ENCODE measurements at places on chromosomes 16 and 17. TPM values are rescaled to one million over a fixed set of nuclear protein-coding genes. Genes with fewer than 3 reads are reported as not detected.

GRCh38 chr17:77905766-77906165 is 52.7 kb upstream of the TNRC6C start:
- no peak for DNase-seq

GRCh38 chr16:4261557-4262172 is 11.2 kb downstream of the TFAP4 start:
- no peak for DNase-seq

GRCh38 chr16:72637306-72637705 is 410.6 kb downstream of the ZFHX3 start:
- peak; percentile 10 for DNase-seq

DNA sequence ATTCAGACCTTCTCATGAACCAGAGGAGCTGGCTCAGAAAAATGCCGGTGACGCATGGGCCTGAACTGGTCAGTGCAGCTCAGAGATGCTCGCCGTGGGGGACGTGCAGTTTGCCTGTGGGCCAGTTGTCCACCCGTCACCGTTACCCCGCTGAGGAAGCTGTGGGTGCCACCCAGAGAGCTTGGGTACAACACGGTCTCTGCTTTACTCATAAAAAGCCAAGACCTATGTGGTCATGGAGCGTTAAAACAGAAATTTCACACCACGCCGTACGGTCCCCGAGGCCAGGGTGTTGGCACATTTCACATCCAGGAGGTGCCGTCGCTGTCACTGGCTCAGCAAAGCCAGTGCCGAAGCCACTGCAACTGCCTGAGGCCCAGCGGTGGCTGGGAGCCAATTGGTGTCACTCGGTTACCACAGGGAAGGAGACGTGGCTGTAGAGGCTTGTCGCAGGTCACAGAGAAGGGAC is 120.9 kb downstream of the METRNL start:
- DNase-seq, result peak; percentile 37

DNA sequence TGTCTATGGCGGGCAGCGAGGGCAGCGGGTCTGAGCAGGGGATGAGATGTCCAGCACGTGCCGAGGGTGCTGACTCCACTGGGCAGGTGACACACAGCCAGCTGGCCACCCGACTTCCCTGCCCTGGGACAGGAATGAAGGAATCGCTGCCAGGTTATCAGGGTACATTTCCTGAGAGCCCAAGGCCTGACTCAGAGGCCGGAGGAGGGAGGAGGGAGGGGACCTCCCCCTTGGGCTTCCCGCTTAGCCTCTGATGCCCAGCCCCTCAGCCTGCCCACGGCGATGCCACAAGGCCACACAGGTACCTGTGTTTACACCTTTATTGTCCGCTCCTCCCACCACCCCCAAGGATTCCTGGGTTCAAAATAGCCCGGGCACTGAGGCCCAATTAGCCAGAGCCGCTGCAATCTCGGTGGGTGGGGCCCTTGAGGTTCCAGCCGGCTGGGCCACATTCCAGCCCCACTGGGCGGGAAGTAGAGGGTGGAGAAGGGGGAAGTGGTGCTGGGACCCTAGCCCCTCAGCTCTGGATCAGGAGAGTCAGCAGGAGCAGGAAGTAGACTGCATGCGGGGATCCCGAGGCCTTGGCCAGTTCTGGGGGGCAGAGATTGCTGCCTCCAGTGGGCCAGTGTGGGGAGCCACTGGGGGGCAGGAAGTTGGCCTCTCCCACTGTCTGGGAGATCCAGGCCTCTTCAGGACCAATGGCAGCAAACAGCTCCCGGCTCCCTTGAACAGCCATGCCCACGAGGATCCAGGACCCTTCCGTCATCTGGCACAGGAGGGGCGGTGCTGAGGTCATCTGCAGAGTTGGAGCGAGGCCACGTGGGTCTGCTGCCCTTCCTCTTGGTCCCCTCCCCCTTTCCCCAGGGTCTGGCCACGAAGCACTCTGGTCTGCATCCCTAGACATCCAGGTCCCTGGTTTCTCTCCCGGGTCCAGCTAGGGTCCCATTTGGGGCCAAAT is 3.4 kb upstream of the PRSS8 start:
- peak; percentile 38 for DNase-seq

GRCh38 chr16:77873066-77873465 is 84.7 kb downstream of the VAT1L start:
- no peak for DNase-seq

DNA sequence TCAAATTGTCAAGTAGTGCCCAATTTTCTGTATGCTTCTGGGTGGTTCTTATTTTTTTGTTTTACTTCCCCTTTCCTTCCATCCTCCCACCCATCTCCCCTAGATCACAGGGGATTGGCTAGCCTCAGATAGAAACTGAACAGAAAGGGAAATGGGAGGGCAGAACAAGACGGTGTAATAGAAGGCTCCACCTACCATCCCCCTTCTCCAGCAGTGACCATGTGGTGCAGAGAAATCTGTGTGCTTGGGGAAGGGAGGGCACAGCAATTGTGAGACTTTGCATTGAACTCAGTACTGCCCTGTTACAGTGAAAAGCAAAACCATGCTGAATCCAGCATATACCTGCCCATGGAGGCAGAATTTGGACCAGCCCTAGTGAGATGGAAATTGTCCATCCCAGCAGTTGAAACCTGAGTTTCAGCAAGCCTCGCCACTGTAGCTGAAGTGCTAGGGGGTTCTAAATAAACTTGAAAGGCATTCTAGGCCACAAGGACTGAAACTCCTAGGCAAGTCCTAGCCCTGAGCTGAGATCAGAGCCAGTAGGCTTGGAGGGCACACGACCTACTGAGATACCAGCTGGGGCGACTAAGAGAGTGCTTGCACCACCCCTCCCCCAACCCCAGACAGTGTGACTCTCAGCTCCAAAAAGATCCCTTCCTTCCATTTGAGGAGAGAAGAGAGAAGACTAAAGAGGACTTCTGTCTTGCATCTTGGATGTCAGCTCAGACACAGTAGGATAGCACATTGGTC is 5.2 kb downstream of the SLFN11 start:
- no peak for DNase-seq

DNA sequence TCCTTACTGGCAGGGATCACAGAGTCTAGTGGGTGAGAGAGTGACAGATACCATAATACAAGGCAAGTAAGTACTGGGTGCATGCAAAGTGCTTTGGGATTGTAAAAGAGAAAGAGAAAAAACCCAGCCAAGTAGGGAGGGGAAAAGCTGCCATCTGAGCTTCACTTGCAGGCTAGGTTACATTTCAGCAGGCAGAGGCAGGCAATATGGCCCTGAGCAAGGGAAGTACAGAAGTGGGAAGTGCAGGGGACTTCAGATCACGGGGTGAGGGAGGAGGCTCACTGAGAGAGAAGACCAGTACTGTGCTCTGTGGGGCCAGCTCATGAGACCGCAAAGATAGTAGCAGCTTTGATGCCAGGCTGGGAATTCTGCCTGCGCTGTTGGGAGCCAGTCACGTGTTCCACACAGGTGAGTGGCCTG is 230.6 kb downstream of the MSI2 start:
- DNase-seq, result no peak

- no peak for DNase-seq
Observed at GRCh38 chr17:4130715-4131114, 12.1 kb downstream of the ZZEF1 start.

DNA sequence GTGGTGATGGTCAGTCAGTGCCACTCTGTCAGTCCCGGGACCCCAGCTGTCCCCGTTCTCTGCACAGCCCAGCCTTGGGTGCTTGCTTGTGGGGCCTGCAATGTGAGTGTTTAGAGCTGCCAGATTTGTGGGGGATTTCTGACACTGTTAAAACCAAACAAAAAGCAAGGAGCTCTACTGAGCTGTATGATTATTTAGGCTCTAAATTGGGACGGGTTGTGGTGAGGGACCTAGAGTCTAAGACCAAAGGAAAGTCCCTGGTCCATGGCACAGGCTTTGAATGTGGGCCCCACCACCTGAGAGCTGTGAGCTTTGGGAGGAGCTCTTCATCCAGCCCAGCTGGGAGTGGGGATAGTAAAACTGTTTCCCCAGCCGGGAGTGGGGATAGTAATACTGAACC is 63.3 kb downstream of the KSR1 start:
- DNase-seq, result no peak

- no peak for DNase-seq
Observed at GRCh38 chr17:45131616-45132319, 547 bp downstream of the PLCD3 start.

GRCh38 chr16:11114366-11115164 is 141.4 kb downstream of the SOCS1 start:
- no peak for DNase-seq

GRCh38 chr16:72475688-72476087 is 303.7 kb upstream of the PMFBP1 start:
- DNase-seq, result no peak

GRCh38 chr16:30381291-30382041 is 895 bp downstream of the SEPTIN1 start:
- DNase-seq, result peak; percentile 59

DNA sequence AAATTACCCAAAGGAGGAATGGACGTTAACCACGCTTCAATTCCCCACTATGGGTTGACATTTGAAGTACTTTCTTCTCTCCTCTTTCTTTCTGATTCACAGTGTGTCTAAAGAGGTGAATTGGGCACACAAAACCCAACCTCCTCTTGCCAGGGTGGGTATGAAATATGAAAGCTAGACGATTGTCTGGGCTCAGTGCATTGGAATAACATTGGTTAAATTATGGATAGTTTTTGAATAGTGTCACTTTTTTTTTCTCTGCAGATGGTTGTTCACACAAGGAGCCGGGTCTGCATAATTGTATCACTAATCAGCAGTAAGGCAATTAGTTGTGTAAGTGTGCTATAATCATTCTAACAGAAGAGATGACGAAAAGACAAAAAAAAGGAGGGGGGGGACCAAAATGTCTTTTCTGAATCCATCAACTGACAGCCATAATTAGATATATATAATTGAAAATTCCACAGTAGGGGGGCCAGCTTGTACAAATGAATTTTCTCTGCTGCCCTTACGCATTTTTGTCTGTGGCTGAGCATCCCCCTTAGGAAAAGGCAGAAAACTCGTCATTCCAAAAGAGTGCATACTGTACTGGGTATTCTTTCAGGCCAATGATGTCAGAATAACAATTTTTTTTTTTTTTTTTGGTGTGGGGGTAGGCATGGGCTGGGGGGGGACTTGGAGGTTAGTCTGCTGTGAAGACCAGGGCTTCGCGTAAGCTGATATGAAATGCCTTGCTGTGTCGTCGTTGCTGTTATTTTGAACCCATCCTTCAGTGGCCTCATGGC is 307.5 kb upstream of the SALL1 start:
- DNase-seq, result no peak

GRCh38 chr16:52592778-52593177 is 45.8 kb upstream of the TOX3 start:
- no peak for DNase-seq

DNA sequence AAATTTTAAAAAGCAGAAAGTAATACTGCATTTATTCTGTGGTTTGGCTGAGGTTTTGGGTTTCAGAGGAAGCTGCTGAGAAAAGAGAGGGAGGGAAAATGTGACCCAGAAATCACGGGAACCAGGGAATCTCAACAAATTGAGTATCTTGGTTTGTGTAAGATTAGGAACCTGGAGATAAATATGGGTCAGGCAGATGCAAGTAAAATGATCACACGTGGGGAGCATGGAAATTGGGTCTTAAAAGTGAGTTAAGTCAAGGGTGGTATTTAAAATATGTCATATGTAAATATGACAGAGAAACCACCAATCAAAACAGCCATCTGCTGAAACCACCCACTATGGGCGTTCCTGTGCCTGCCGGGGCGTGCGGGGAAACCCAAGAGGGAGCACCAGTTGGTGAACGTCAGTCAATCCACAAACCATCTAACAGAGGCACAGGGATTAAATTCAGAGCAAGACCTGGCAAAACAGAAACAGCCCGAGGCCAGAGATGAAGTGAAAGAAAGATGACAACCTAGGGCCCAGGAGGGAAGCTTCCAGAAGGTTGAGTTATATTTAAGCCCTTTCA is 33.4 kb downstream of the CDH13 start:
- peak; percentile 98 for DNase-seq

GRCh38 chr16:88566158-88566557 is 4.0 kb upstream of the ZC3H18 start:
- peak; percentile 7 for DNase-seq

DNA sequence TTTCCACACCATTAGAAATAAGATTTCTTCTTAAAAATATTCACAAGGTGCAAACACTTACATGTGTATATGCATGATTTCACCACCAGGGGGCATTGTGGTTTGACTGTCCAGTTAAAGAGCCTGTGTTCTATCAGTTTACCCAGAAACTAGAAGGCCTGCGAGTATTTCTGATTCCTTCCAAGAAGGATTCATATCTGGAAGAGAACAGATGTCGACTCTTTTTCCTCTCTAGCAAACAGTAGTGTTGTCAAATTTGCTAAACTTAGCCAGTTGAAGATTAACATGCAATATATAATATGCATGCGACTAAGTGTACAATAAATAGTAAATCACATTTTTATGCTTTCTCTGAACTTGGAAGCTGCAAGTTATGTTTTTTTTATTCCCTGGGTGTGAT is 404.1 kb downstream of the WWOX start:
- peak; percentile 70 for DNase-seq

DNA sequence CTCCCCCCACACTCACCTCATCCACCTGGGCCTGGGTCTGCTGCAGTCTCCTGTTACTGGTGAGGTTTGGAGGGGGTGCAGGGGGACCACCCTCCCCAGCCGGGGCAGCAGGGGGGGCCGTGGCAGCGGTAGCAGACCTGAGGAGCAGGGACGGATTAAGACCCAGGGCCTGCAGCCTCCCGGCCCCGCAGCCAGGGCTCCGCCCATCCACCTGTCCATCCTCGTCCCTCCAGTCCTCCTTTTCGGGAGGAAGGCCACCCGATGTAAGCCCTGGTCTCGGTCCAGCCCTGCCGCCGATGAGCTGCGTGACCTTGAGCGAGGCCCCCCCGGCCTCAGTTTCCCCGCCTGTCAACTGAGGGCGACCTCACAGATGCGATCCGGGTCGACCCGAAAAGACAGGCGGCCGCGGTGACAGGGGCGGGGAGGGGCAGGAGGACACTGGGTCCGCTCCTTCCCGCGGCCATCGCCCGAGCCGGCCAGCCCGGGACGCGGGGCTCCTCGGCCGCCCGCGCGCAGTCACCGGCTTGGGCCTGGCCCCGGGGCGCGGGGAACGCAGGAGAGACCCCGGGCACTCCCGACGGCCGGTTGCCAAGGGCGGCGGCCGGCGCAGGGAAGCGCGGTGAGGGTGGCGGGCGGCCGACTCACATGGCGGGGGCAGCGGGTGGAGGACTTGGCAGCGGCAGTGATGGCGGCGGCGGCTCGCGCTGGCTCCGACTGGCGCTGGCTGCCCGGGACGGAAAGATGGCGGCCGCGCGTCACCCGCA is at the start of gene VAMP2:
Gene VAMP2, minus strand, starts transcription at position 716 of the 764 bp plus-strand sequence. Its CDS starts 69 bp downstream, at position 647.
- DNase-seq, result peak; percentile 77

The STX1B gene
- total RNA-seq, result 0.86 TPM

The EMC6 gene
- 60.7 TPM for total RNA-seq

The ARL5C gene
- total RNA-seq, result not detected

The OR4D1 gene
- not detected for total RNA-seq

The RNF166 gene
- total RNA-seq, result 18.7 TPM

The CIBAR2 gene
- total RNA-seq, result not detected

The SLC9A5 gene
- total RNA-seq, result 0.94 TPM

The RCVRN gene
- not detected for total RNA-seq

The MRPL58 gene
- total RNA-seq, result 39.9 TPM

The TPPP3 gene
- 67.0 TPM for total RNA-seq

The EFCAB5 gene
- total RNA-seq, result 0.16 TPM

The CTRL gene
- 1.3 TPM for total RNA-seq

The GDPD1 gene
- 0.73 TPM for total RNA-seq

Measured in myocyte (in vitro differentiated cells).